DND-41 (cell line): ENCODE measurements at places on chromosomes 16 and 17.

DNA sequence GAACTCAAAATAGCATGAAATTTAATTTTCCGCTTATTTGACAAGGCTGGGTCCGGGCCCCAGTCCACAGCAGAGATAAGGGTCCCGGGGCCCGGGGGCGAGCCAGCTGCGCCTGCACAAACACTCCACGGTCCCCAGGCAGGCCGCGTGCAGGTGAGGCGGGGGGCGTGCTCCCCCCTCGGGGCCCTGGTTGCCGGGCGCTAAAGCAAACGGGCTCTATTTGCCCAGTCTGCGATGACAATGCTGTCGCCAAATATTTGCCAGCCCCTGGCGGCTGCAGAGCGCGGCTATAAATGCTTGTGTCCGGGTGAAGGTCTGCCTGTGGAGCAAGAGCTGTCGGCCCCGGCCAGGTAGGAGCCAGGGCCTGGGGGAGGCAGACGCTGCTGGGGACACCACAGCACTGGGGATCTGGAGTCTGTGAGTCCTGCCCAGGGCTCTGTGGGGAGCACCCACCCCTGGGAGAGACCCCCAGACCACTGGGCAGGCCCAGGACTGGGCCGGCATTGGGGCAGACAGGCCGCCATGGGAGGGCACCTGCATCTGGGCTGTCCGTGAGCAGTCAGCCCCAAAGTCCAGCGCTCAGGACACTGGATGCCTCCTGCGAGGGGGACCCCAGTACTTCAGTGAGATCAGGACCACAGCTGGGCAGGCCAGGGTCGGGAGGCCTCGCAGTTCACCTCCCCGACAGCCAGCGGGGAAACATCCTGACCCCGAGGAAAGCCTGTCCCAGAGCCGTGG, at the start of gene PERCC1:
PERCC1 (plus strand) TSS at position 320 of the 738 bp plus-strand sequence. CDS start 1,516 bp downstream, outside the sequence.
- no peak for DNase-seq
- no peaks in the 10 kb centered on the region for H3K36me3 ChIP-seq
- no peaks in the 10 kb centered on the region for H3K4me1 ChIP-seq
- H3K4me3 ChIP-seq = no peak within 1 kb of the TSS
- H3K27ac ChIP-seq = no peak within 1 kb of the TSS

DNA sequence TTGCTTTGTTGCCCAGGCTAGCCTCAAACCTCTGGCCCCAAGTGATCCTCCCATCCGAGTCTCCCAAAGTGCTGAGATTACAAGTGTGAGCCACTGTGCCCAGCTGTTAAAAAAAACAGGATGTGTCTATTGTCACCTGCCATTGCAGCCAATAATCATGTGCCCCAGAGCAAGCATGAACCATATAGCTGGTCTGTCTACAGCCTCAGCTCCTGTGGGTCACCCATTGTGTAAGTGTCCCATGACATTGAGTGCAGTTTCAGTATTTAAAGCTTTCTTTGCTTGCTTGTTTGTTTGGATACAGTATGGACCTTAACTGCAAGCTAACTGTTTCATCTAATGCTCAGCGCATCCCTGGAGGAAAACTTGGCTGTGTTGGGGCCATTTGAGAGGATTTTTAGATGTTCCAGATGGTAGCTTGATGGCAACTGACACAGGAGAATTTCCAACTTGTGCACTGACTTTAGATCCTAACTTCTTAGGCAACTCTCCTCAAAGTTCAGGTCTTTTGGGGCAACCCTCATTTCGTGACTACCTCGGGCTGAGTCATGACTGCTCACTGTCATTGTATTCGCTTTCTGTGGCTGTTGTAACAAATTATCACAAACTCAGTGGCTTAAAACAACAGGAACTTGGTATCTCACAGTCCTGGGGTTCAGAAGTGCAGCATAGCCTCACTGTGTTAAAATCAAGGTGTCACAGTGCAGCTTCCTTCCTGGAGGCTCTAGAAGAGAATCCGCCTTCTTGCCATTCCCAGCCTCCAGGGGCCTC, 30.3 kb upstream of the ADORA2B start:
- no peaks in the 10 kb centered on the region for H3K4me1 ChIP-seq
- no peaks in the 10 kb centered on the region for H3K27me3 ChIP-seq
- H3K27ac ChIP-seq = no peak overlapping the region

GRCh38 chr16:77894162-77894561, 105.8 kb downstream of the VAT1L start:
- no peaks in the 10 kb centered on the region for H3K4me1 ChIP-seq
- H3K4me3 ChIP-seq = no peak overlapping the region
- H3K36me3 ChIP-seq = no peaks in the 10 kb centered on the region
- no peak overlapping the region for H3K27ac ChIP-seq

DNA sequence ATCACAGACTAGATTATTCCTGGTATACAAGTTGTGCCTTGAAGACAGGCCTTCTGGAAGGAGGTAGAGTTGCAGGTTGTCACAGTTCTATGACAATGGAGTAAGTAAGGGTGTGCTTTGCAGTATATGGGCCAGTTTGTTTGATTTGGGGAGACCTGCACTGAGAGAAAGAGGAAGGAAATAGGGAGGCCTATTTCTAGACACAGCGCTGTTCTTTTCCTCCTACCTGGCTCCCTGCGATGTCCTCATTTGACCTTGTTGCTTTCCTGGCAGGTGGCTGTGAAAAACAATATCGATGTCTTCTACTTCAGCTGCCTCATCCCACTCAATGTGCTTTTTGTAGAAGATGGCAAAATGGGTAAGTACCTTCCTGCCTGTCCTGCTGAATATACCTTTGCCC, 22.5 kb upstream of the RASL10B start:
- no peak overlapping the region for H3K4me3 ChIP-seq
- H3K27ac ChIP-seq = no peak overlapping the region
- H3K27me3 ChIP-seq = no peaks in the 10 kb centered on the region
- H3K36me3 ChIP-seq = peaks cover 52% of the 10 kb centered on the region
- H3K4me1 ChIP-seq = no peaks in the 10 kb centered on the region
- DNase-seq = no peak

DNA sequence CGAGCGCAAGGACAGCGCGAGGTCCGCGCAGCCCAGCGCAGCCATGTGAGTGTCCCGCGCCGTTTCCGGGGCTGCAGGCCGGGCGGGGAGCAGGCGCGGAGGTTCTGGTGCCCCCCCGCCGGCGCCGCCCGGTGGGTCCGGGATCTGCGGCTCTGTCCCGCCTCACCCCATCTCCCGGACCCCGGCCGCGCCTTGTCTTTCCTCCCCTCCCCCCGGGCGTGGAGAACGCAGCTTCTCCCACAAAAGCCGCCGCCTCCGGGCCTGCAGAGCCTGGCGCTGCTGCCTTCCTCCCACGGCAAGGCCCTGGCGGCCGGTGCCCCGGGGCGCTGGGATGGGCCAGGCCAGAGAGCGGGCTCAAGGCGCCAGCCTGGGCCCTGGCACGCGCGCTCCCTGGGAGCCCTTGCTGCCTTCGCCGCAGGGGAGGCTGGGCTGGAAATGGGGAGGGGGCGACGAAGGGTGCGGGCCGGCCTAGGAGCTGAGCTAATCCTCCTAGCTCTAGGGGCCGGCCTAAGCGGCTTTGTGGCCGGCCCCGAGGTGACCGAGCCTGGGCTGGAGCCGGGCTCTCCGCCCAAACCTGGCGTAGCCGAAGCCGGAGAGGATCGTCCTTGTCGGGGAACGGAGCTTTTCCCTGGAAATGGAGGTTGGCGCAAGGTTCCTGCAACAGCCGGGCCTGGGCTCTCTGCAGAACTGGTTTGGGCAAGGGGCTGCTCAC, 397 bp downstream of the RIPOR1 start:
- peak; percentile 45 for DNase-seq
- peak overlapping the region; percentile 67 for H3K4me3 ChIP-seq
- H3K27me3 ChIP-seq = no peaks in the 10 kb centered on the region
- H3K36me3 ChIP-seq = no peaks in the 10 kb centered on the region
